ENCODE measurements at places on chromosomes 12 and 14.
A peak's percentile ranks its signal among the peaks of the same experiment; 100 is the strongest.

GRCh38 chr14:62015243-62015642, 253.0 kb downstream of the SNAPC1 start:
- no peak for DNase-seq

DNA sequence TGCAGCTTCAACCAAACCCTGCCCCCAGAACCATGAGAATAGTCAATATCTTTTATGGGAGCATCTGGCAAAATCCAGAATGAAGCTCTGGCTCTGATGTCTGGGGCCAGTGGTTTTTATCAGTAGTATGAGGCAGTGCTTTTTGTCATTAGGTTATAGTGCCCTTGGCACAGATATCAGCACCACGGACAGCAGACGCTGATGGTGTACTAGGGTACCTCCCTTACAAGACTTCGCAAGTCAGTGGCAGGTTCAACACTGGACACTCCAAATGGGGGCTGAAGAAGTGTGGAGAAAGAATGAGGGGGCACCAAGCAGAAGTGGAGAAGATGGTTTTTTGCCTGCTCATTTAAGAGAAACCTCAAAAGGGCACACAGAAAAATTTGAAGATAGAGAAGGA, 68.2 kb upstream of the E2F7 start:
- DNase-seq: no peak

DNA sequence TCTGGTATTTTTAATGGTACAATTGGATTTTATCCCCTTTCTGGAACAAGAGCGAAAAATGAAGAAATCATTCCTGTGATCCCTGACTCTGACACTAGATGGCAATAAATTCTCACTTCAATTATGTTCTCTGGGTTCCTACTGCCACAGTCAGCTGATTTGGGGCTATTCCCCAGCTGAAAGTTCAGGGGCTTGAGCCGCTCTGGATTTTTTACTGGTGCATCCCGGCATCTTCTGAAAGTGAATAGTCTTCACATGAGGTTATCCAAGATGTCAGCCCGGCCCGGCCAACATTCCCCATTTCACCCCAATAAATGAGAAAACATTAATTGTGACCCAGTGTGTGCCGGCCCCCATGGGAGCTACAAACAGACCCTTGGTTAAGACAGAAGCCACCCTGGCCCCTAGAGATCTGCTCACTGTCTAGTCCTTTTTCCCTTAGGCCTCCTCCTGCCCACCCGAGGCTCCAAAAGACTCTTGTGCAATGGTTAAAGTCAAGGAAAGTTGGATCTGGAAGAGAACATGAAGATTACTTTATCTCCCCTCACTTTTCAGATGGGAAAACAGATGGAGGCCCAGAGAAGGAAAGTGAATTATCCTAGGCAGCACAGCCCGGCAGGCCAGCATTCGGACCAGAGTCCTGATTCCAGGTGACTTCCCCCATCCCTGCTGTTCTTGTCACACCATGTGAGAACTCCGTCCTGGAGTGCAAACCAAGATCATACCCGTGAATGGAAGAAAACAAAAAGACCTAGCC, 20.8 kb downstream of the CKAP4 start:
- no peak for DNase-seq

GRCh38 chr14:92759300-92759678, 10.9 kb upstream of the LGMN start:
- DNase-seq: no peak

DNA sequence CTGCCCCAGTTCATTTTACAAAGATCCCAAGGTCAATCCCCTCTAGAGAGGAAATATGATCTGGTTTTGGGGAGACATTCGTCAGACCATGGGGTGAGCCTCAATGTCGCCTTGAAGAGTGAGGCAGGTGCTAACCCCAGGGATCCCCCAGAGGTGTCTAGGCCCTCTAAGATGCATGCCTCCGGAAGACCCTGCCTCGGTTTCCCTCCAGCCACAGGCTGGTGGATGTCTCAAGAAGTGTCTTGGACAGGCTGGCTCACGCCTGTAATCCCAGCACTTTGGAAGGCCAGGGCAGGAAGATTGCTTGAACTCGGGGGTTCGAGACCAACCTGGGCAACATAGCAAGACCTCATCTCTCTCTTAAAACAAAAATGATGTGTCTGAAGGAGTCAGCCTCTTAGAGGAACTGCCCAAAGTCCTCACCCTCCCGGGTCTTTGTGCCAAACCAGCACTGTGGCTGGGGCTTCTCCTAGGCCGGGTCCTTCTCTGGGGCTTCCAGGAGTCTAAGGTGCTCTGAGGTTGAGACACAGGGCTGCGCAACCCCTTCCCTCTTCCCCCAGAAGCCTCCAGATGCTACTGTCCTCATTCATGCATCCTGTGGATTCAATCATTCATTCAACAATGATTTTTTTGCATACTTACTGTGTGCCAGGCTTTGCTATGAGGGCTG, 24.7 kb upstream of the BEGAIN start:
- DNase-seq: no peak

DNA sequence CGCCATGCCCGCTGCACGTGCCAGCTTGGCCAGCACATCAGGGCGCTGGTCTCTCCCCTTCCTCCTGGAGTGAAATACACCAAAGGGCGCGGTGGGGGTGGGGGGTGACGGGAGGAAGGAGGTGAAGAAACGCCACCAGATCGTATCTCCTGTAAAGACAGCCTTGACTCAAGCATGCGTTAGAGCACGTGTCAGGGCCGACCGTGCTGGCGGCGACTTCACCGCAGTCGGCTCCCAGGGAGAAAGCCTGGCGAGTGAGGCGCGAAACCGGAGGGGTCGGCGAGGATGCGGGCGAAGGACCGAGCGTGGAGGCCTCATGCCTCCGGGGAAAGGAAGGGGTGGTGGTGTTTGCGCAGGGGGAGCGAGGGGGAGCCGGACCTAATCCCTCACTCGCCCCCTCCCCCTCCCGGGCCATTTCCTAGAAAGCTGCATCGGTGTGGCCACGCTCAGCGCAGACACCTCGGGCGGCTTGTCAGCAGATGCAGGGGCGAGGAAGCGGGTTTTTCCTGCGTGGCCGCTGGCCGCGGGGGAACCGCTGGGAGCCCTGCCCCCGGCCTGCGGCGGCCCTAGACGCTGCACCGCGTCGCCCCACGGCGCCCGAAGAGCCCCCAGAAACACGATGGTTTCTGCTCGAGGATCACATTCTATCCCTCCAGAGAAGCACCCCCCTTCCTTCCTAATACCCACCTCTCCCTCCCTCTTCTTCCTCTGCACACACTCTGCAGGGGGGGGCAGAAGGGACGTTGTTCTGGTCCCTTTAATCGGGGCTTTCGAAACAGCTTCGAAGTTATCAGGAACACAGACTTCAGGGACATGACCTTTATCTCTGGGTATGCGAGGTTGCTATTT, 914 bp upstream of the CCND2 start:
- no peak for DNase-seq

- peak; percentile 67 for DNase-seq
Observed at GRCh38 chr14:85731186-85731585, 201.2 kb downstream of the FLRT2 start.
